ENCODE measurements at places on chromosomes 1 and 21. TPM values are rescaled to one million over a fixed set of nuclear protein-coding genes. Genes with fewer than 3 reads are reported as not detected.

The PLA2G5 gene
- polyA plus RNA-seq, result not detected

- no peak for DNase-seq
Measured at GRCh38 chr21:44853601-44854390, 19.7 kb downstream of the PTTG1IP start.

GRCh38 chr1:185045814-185046492 lies 595 bp downstream of the RNF2 start:
- no peak for DNase-seq

GRCh38 chr21:45175326-45176095 lies 101.1 kb downstream of the ADARB1 start:
- DNase-seq, result no peak

GRCh38 chr1:62234688-62235087 lies 40.0 kb downstream of the L1TD1 start:
- DNase-seq, result no peak

The OR2G6 gene
- not detected for polyA plus RNA-seq

- DNase-seq, result no peak
Measured at GRCh38 chr1:186958520-186958919, 129.8 kb downstream of the PLA2G4A start.

DNA sequence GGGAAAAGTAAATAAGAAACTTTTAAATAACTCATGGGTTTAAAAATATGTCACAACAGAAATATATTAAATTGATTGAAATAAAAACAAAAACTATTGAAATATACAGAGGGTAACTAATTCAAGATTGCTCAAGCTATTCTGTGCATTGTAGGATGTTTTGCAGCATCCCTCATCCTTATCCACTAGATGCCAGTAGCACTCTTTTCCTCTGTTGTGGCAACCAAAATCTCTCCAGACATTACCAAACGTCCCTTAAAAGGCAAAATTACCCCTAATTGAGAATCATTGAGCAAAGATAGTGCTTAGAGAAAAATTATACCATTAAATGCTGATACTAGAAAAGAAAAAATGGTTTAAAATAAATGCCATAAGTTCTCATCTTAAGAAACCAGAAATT lies 682.6 kb downstream of the RWDD3 start:
- no peak for DNase-seq

- DNase-seq, result peak; percentile 67
Measured at GRCh38 chr1:155241069-155241679, 14.1 kb downstream of the ENTREP3 start.

The NPR1 gene
- polyA plus RNA-seq, result not detected

DNA sequence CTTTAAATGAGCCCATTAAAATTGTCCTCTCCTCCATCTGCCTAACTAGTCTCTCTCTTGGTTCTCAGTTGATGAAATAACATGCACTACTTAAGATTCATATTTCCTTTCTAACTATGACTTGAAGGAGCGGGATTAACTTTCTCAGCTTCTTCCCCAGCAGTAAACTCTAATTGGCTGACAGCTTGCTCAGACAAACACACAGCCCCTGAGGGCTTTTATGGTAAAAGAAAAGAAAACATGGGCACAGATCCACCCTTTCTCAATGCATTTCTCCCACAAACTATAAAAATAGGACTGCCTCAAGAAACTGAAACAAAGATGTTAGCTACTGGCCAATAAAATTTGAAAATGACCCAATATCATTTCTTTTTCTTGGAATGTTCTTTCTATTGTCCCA lies 703.1 kb downstream of the ADGRL2 start:
- DNase-seq, result no peak

The HAX1 gene
- polyA plus RNA-seq, result 149 TPM

- no peak for DNase-seq
Measured at GRCh38 chr1:16181887-16182719, 26.2 kb upstream of the EPHA2 start.

The HLX gene
- not detected for polyA plus RNA-seq

The ZNF697 gene
- polyA plus RNA-seq, result not detected

The AMPD1 gene
- not detected for polyA plus RNA-seq

The NBPF26 gene
- 6.4 TPM for polyA plus RNA-seq

- DNase-seq, result no peak
Measured at GRCh38 chr1:153190373-153190772, 12.9 kb upstream of the LELP1 start.

The IL10 gene
- 0.33 TPM for polyA plus RNA-seq

The SFPQ gene
- 168 TPM for polyA plus RNA-seq

DNA sequence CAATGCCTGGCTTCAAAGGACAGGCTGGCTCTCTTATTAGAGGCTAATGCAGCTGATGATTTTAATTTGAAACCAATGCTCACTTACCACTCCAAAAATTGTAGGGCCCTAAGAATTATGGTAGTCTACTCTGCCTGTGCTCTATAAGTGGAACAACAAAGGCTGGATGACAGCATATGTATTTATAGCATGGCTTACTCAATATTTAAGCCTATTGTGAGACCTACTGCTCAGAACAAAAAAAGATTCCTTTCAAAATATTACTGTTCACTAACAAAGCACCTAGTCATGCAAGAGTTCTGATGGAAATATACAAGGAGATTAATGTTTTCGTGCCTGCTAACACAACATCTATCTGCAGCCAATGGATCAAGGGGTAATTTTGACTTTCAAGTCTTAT lies 73.8 kb upstream of the DUSP10 start:
- DNase-seq, result no peak

- no peak for DNase-seq
Measured at GRCh38 chr1:198606020-198606438, 32.8 kb upstream of the PTPRC start.

DNA sequence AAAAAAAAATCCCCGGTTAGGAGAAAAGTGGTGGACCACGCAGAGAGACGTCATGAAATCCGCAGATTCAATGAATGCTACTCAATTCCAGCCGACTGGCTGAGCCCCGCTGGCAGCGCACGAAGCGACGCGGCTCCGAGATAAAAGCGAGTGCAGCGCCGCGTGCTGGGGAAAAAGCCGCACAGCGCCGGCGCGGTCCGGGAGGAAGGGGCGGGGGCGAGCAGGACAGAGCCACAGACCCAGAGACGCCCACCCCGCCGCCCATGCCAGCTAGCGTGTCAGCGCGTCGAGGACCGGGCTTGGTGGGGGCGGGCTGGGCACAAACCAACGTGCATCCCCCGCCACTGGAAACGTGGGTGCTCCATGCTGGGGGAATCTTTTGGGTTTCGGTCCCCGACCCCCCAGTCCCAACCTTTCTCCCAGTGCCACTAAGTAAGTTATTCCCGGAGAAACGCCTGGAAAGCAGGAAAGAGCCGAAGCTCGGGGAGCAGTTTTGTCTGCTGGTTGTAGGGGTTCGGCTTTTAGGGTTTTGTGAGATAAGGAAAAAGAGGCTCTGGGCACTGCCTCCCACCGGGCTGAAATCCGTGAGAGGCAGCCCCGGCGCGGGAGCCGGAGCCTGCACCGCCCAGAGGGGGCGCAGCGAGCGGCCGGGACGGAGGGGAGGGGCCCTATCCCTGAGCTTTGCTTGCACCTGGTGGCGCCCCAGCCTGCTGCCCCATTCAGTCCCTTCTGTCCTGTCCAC lies at the start of gene KCNJ6:
Gene KCNJ6 (minus strand): TSS at position 148 of the 742 bp plus-strand sequence. CDS start 75,775 bp downstream, outside the sequence.
- no peak for DNase-seq

The ANGPTL7 gene
- polyA plus RNA-seq, result not detected

DNA sequence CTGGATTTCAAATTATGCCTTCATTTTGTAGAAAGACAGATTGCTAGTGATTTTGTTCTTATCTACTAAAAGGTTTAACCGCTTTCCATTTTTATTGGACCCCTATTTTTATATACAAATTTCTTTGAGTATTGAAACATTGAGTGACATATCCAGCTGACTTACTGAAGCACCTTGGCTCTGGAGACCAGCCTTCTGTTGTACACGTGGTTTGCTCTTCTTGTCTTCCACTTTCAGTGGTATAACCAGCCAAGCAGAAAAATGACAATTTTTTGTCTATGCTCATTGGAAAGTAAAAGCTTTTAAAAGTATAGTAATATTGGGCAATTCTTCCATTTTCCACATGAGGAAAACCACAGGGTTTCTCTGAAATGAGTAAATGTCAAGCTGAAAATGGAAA lies 4.4 kb downstream of the F13B start:
- no peak for DNase-seq

DNA sequence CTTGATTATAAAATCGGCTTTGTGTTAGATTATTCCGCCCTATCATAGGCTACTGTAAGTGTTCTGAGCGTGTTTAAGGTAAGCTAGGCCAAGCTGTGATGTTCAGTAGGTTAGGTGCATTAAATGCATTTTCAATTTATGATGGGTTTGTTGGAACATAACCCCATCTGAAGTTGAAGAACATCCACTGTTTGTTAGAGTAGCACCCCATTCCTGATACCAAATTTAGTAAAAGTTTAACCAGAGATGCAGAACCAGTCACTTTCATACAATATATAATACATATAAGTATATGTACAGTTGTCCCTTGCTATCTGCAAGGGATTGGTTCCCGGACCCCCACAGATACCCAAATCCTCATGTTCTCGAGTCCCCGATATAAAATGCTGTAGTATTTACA lies 16.1 kb downstream of the UBASH3A start:
- DNase-seq, result no peak

The CELA2B gene
- polyA plus RNA-seq, result not detected

DNA sequence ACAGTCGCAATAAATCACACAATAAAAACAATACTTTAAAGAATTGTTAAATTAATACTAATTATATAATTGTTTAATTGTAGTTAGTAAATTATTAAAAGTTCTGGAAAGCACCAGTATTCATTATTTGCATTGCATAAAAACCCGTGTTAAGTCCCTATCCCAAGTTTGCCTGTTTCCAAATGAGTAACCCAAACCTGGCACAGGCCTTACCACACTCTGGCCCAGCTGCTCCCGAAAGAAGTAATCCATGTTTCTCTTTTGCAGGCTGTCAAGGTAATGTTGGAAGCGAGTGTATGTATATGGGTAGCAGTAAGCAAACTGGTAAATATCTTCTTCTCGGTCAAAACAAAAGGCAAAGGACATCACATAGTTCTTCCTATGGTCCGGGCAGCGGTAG lies 268.7 kb upstream of the BEND5 start:
- no peak for DNase-seq

- DNase-seq, result no peak
Measured at GRCh38 chr1:211339631-211340041, 13.0 kb downstream of the TRAF5 start.

DNA sequence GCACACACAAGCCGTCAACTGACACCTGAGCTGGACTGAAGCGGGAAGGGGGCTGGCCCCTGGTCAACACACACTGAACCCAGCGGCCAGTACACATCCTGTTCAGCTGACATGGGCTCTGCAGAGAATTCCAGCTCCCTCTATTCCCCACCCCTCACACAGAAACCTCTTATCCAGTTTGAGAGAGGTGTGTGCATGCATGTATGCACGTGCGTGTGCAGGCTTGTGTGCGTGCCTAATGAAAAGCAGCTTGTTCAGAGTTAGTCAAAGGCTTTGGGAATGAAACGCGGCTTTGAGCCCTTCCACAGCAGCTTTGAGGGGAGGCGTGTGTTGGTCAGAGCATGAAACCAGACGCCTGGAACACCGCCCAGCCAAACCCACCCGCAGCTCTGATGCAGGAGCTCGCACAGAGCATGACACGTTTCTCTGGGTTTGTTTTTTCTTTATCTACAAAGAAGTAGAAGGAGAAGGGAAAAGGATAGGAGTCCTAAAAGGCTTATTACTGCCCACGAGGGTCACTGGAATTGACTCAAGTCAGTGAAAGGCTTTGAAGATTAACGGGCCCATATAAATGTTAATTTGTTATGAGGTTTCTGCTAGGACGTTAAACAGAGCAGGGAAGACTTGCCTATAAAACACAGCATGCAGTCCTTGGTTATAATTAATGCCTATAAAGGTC lies 184.2 kb downstream of the ETS2 start:
- no peak for DNase-seq

DNA sequence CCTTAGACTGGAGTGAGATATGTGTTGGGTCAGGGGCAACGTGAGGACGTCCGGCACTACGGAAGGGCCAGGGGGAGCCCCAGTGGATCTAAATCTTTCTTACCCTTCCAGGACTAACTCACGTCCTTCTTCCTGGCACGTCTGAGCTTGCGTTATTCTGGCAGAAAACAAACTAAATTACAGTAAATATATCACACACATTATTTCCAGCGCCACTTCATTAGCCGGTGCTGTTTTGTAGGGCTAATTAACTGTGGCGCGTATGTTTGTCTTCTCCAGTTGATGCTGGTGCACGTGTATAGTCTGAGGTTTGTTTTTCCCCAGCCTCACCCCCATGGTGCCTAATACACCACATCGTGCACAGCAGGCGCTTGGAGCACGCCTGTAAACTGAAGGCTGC lies 59.2 kb downstream of the TLR5 start:
- DNase-seq, result no peak

The STPG1 gene
- polyA plus RNA-seq, result 4.9 TPM

- DNase-seq, result no peak
Measured at GRCh38 chr1:226481133-226481532, 67.4 kb upstream of the STUM start.

DNA sequence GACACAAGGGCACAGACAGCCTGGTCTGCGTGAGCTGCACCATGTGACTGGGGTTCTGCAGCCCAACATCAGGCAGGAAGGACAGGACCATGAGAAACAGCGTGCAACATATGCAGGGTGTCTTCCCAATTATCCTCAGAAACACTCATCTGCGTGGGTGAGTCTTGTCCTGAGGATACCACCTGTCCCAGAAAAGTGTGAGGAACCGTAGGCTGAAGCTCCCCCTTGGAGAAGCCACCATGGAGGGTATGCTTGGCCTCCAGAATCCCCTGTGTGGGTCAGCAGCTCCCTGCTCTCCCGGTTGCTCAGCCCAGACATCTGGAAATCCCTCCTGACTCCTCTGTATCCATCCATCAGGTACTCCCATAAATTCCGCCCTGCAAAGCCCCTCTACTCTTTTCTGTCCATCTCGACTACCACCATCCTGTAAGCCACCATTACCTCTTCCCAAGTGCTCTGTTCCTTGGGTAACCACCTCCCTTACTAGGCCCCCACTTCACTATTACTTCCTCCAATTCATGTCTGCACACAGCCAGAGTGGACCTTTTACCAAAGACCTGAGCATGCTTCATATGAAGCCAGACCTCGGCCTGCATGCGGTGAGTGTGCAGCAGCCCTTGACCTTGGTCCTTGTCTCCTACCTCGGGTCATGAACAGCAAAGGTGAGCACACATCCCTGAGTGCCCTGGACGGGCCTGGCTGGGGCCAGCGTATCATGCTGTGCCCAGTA lies 33.0 kb downstream of the ETS2 start:
- DNase-seq, result no peak

The PPM1J gene
- not detected for polyA plus RNA-seq

The C1orf94 gene
- polyA plus RNA-seq, result not detected

DNA sequence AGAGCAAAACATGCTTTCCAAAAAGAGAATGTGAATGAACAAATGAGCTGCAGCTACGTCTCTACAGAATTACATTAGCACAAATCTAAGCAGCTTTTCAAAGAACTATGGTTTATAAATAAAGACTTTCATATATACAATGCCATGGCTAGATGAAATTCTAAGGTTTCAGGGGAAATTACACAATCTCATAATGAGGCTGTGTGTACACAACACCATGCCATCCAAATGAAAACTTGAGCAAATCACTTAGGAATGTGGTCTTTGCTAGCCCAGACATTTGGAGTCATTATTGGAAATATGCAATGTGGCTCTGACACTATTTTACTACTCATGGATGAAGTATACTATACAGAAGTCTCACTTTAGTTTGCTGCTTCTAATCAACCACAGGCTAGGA lies 37.5 kb downstream of the SPAG17 start:
- no peak for DNase-seq

The ELAPOR1 gene
- 15.7 TPM for polyA plus RNA-seq

- no peak for DNase-seq
Measured at GRCh38 chr1:113999799-114000198, 20.5 kb downstream of the OLFML3 start.

GRCh38 chr1:119260506-119260905 lies 108.1 kb upstream of the HAO2 start:
- no peak for DNase-seq

All from CD8-positive, alpha-beta memory T cell (primary cell).